H7 (cell line): ENCODE measurements at places on chromosomes 3 and 15. TPM values are rescaled to one million over a fixed set of nuclear protein-coding genes. Genes with fewer than 3 reads are reported as not detected.

DNA sequence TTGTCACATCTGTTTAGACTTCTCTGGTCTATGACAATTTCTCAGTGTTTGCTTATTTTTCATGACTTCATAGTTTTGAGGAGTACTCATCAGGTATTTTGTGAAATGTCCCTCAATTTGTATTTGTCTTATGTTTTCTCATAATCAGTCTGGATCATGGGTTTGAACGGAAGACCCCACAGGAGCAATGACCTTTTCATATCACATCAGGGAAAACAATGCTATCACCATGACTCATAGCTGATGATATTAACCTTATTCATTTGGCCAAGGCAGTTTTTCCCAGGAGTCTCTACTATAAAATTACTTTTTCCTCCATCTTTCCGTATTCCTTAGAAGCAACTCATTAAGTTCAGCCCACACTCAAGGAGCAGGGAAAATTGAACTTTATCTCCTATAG lies 32.7 kb downstream of the AADACL2 start:
- no peak for DNase-seq

DNA sequence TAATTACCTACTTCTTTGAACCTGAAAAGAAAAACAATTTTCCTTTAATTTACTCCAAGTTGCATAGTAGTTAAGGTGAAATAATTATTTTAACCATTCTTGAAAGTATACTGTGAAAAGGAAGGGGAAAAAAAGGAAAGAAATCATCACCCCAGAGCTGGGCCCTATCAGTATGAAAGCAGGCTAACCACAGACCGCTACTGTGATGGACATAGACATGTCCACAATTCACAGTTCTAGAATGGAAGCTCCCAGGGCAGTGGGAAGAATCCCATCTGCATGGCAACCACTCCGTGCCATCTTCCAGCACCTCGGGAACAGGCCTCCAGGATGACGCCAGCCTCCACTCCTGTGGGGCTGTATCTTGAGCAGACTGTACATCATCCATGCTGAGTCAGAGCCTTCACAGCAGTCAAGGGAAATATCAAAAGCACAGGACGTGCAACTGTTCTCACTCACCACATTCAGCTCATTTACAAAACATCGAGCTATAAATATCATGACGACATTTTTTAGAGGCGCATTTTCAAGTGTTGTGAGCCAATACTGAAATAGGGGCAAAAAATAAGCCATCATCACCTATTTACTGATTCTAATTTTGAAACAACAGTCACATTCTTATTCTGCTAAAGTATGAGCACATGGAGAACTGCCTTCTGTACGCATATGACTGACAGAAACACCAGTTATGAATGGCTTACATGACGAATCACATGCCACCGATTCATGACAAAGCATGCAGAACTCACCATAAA lies 119.7 kb downstream of the SNRK start:
- no peak for DNase-seq

GRCh38 chr3:127215714-127216414 lies 22.9 kb downstream of the PRR23E start:
- no peak for DNase-seq

- DNase-seq = no peak
Measured at GRCh38 chr3:159925248-159925647, 63.4 kb upstream of the IL12A start.

- peak; percentile 11 for DNase-seq
Measured at GRCh38 chr3:156005736-156006135, 114.6 kb upstream of the KCNAB1 start.

GRCh38 chr3:152780553-152780952 lies 54.4 kb upstream of the P2RY1 start:
- no peak for DNase-seq

DNA sequence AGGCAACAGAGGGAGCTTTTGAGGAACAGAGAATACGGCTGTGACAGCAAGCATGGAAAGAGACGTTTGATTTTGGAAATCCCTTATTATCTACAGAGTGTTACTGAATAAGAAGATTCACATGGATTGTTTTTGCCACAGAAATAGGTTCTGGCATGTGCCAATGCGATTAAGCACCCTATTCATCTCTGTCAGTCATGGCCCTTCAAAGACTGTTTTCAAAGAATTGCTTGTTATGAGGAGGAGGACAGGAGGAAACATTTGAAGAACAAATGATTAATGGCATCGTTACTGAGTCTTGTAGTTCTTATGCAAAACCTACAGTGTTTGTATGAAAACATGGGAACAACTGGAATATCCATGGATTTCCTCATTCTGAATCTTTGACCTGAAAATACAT lies 86.2 kb downstream of the EPHA6 start:
- DNase-seq = no peak

GRCh38 chr3:128210711-128211110 lies 57.4 kb downstream of the EEFSEC start:
- DNase-seq = no peak

- DNase-seq = no peak
Measured at GRCh38 chr3:10437995-10438901, 67.1 kb downstream of the ATP2B2 start.

- no peak for DNase-seq
Measured at GRCh38 chr3:15329046-15330005, 3.1 kb downstream of the SH3BP5 start.

DNA sequence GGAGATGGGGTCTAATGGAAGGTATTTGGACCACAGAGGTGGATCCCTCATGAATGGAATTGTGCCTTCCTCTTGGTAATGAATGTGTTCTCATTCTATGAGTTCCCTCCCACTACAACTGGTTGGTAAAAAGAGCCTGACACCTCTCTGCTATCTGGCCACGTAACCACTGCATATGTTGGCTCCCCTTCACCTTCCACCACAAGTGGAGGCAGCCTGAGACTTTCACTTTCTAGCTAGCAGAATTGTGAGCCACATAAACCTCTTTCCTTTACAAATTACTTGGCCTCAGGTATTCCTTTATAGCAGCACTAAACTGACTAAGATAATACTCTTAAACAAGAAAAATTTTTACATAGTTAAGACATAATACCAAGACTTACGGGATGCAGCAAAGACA lies 155.3 kb downstream of the NR1I2 start:
- DNase-seq = no peak

GRCh38 chr3:123683505-123684154 lies 98.8 kb upstream of the HACD2 start:
- DNase-seq = no peak

DNA sequence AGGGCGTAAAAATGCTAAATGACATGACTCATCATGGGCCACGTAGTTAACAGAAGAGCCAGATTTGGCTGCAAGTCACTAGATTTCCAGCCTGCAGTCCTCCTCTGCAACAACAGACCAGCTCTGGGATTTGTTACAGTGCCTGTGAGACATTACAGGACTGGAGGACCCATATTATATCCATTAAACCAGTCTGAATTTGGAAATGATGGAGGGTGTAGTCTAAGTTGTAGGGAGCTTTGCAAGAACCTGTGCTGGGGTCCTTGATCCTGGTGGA lies 10.8 kb downstream of the ZNF774 start:
- no peak for DNase-seq

GRCh38 chr3:49495023-49495422 lies 25.0 kb downstream of the DAG1 start:
- DNase-seq = no peak

DNA sequence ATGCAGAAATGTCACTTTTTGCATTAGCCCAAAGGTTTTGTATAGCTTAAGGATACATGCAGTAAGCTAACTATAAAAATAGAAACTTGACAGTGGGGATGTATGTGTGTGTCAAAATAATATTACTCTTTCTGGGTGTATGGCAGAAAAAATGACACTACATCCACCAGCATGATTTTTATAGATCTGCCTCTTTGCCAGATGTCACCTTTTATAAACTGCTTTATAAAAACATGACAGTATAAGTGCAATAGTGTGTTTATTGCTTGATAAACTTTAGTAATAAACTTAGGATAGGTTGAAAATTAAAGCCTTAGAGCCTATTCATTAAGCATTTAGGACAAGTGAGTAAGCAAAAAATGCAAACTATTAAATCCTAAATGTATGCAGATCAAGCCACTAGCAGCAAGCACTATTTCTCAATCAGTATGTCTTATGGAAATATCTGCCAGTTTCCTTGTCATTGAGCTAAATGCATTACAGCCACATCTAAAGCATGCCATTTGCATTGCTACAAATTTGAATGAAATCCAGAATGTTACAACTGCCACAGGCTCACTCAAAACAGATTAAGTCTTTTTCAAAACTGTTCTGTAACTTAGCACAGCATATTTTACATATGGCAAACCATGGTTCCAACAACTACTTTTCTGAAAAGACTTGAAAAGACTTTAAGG lies 935.0 kb downstream of the FHIT start:
- DNase-seq = no peak

DNA sequence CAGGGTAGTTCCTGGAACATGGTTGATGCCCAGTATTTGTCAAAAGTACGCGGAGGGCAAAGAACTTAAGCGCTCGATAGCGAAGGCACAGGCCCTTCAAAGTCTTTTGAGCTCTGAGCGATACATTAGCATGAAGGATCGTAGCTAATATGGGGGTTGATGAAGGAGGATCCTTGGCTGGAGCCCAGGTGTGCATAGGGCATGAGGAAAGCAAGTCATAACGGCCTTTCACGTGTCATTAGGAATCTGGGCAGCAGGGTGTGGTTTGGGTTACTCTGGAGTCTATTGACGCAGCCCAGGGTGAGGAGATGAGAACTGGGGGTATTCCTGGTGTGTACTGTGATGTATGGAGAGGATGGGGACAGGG lies 31.7 kb downstream of the SPINK8 start:
- peak; percentile 50 for DNase-seq

DNA sequence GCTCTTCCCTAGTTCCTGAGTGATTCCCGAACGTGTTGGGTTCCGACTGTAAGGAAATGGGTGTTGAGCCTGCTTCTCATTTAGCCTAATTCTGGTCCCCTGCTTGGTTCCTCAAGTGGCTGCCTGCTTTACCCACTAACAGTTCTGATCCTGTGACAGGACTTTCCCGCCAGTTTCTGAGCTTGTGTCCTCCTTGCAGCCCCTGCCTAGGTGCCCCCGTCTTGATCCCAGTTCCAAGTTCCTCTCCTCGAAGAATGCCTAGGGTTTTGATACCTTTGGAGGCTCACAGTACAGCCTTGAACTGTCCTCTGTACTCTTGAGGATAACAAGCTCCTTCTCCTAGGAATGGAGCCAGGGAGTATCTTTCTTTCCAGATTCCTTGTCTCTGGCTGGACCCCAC lies 12.0 kb upstream of the RASGRF1 start:
- no peak for DNase-seq

DNA sequence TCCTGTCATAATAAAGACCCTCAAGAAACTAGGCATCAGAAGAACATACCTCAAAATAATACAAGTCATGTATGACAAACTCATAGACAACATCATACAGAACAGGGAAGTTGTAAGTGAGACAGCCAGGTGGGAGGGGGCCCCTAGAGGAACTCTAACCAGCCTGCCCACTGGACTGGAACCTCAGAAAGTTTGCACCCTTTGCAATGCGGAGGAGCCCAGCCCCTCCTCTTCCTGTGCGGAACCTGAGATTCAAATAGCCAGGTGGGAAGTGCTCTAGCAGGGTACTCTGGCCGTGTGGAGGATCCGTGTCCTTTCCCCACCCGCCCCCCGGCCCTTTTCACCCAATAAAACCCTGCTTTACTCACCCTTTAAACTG lies 387.0 kb upstream of the CBLB start:
- no peak for DNase-seq

DNA sequence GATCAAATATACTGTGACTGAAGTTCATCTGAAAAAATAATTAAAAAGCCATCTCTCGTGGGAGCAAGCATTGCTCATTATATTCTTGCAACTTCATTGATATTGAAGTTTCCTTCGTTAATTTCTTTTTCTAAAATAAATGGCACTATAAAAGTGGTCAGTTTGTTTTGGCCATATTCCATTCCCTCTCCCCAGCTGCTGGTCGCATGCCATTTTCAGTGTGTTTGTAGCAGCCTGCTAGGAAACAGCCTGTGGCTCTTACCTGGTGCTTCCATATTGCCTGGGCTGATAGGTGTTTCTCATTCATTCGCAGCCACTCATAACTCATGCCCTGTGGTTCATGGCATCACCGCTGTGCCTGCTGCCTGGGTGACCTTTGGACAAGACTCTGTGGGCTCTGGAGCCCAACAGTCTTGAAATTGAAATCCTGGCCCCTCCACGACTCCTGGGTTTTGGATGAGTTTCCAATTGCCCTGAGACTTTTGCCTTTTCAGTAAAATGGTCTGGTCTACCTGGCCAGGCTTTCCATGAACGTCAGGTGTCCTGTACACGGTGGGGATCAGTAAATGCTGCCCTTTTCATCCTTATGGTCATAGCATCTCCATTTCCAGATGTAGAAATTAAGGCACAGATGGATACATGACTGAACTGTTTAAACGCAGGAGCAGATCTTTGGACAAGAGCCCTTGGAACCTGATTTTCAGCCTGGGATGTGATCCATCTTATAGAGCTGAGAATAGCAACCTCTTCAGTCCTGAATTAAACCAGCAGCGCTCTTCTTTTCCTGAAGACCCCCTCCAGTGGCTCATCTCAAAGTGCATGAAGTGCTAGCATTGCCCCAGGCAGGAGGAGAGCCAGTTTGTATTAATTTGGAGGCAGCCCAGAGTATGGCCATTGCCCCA lies 69.4 kb downstream of the SLCO3A1 start:
- no peak for DNase-seq

DNA sequence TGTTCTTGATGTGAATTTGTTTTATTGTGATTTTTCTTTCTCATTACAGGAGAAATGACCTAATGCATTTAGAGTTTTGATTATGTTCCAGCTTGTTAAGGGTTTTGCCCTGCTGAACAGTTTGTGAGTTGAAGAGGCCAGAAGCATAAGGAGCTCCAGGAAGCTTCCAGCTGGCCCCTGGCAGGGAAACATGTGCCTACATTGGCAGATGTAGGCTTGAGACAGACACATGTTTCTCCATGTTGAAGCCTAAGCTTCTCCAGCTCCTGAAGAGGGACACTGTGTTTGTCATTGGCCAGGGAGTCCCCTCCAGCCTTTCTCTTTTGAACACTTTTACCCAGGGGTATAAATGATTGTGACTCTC lies 88.4 kb downstream of the ASB7 start:
- no peak for DNase-seq

Gene MESP1
- total RNA-seq = 1.6 and 2.6 TPM in 2 replicates

Gene RBMS3
- 9.4 and 14.4 TPM in 2 replicates for total RNA-seq

Gene RNF13
- total RNA-seq = 31.0 and 31.3 TPM in 2 replicates

Gene BFSP2
- not detected in 2 replicates for total RNA-seq

Gene MUC20
- 0.52 and 0.69 TPM in 2 replicates for total RNA-seq

Gene FANCD2
- total RNA-seq = 67.7 and 77.5 TPM in 2 replicates

Gene GOLGA6B
- total RNA-seq = 0.59 and 2.5 TPM in 2 replicates

Gene IFRD2
- 118 and 146 TPM in 2 replicates for total RNA-seq
